ENCODE measurements at places on chromosomes 3 and 15.

DNA sequence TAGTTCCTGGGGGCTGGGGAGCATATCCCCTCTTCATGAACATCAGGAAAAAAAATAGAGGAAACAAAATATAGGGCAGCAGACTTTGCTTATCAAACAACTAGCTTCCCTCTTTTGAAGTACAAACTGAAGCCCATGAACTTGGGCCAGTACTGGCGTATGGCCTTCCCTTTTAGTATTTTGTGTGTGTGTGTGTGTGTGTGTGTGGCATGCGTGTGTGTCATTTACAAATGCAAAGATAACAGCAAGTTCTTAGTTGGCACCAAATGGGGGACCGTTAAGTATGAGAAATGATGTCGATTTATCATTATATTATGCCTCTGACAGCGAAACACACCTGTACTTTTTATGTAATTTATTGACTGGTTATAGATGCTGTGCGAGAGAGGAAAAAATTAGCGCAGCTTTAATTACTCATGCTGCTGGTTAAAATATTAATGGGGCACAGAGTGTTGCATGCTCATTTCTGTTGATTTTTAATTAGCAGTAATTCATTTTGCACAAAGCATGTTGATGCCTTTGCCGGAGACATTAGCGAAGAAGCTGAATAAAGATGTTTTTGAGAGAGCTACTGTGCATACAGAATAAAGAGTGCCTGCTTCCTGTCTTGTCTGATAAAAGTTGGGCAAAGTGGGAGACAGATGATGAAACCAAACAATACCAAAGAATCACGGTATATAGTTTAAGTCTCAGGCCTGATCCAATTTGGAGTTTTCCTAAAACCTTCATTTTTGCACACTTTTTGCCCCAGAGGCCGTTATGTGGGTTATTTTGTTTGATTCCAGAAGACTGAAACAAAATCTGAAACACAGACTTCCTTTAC, 297.1 kb downstream of the SATB1 start:
- peak; percentile 89 for DNase-seq

GRCh38 chr3:9071936-9072666, 108.8 kb upstream of the RAD18 start:
- DNase-seq: peak; percentile 14

GRCh38 chr3:13053420-13053819, 19.8 kb downstream of the IQSEC1 start:
- DNase-seq: peak; percentile 8

DNA sequence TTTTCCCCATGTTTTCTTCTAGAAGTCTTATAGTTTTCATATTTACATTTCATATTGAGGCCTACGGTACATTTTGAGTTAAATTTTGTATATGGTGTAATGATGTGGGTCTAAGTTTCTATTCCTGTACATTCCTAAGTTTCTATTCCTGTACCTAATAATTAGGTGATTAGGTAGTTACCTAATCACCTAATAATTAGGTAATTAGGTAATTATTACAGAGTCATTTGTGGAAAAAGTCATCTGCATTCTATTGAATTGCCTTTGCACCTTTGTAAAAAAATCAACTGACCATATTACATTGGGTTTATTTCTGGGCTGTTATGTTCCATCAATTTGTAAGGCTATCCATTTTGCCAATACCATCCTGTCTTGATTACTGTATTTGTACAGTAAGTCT, 37.1 kb downstream of the MAP4 start:
- no peak for DNase-seq

DNA sequence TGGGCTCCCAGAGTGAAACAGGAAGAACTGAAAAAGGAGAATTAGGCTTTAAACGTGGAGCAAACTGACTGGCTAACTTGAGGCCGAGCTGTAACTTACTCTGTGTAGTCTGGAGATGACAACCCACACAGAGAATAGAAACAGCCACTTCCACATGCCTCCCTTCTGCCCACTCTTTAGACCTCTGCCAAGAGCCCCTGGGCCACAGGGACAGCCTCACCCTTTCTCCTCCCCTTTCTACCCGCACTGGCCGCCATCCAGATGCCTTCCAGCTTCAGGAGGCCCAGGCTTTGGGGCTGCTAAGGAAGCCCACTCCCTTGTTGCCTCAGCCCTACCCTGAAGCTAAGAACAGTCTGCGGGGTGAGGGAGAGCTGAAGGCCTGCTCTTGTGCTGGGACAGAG, 6.8 kb downstream of the ARHGAP31 start:
- no peak for DNase-seq

DNA sequence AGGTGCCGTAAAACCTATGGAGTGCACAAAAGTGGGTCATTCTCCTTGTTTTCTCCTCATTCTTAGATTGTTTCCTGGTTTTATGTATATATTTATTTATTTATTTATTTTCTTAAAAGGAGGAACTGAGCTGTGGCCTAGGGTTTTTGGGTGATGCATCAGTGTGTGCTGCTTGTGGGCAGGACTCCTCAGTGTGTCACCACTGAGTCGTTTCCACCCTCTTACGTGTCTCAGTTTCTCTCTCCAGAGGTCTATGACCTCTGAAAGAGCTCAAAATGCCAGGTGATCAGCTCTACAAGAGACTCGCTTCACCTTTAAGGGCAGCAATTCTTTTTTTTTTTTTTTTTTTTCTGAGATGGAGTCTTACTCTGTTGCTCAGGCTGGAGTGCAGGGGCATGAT, 72.9 kb downstream of the CD200 start:
- peak; percentile 10 for DNase-seq

- no peak for DNase-seq
Observed at GRCh38 chr3:184508938-184509337, 52.6 kb upstream of the EPHB3 start.

GRCh38 chr3:80472459-80472858, 704.7 kb upstream of the ROBO1 start:
- no peak for DNase-seq

DNA sequence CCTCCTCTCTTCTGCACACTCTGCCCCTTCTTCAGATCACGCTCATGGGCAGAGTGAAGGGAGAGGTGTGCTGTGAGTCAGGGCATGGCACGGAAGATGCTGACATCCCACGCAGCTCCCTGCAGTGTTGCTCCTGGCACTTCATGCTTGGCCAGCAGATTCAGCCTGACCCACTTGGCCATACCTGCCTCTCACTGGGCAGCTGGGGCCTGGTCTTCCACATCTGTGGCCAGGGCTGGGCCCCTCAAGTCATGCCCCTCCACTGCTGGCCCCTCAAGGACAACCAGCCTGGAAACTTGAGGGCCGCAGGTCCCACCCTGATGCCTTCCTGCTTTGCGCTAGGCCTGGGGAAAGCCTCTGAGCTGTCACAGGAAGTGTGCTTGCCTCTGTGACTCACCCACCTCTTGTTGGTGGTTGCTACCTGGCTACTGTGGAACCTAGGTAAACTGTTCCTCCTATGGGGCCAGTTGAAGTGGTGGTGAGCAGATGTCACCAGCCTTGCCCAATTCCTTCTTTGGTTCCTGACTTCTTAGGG, 48.7 kb downstream of the BSN start:
- no peak for DNase-seq

DNA sequence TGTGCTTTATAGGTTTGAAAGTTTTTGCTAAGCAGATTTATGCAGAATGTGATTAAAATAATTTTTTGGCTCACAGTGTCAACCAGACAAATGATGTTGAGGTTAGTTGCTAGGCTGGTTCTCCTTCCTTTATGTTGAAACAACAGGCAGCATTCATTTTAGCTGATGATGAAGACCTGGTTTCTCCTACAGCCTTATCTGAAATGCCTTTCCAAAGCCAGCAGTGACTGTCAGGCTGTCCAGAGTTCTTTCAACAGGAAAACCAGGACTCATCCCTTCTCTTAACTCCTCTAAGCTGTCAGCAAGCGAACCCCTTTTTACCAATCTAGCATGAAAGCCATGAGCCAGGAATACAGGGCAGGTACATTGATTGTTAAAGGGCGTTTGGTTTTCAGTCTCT, 84.1 kb downstream of the ZNF609 start:
- DNase-seq: no peak

- no peak for DNase-seq
Observed at GRCh38 chr3:190182418-190183043, 61.8 kb upstream of the P3H2 start.
